ENCODE measurements at places on chromosomes 16 and 17.

DNA sequence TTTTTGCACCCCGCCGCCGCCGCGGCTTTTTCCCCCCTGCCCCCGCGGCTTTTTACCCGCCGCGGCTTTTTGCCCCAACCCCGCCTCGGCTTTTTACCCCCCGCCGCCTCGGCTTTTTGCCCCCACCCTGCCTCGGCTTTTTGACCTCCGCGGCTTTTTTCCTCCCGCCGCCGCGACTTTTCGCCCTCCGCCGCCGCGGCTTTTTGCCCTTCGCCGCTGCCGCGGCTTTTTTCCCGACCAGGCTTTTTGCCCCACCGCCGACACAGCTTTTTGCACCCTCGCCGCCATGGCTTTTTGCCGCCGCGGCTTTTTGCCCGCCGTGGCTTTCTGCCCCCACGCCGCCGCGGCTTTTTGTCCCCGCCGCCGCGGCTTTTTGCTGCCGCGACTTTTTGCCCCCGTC, 137.0 kb upstream of the TP53TG3D start:
- no peak for DNase-seq

GRCh38 chr17:66831383-66832210, 3.3 kb upstream of the CACNG5 start:
- no peak for DNase-seq

- no peak for DNase-seq
These were observed 224.2 kb downstream of the C16orf95 start for GRCh38 chr16:87092958-87093357.

DNA sequence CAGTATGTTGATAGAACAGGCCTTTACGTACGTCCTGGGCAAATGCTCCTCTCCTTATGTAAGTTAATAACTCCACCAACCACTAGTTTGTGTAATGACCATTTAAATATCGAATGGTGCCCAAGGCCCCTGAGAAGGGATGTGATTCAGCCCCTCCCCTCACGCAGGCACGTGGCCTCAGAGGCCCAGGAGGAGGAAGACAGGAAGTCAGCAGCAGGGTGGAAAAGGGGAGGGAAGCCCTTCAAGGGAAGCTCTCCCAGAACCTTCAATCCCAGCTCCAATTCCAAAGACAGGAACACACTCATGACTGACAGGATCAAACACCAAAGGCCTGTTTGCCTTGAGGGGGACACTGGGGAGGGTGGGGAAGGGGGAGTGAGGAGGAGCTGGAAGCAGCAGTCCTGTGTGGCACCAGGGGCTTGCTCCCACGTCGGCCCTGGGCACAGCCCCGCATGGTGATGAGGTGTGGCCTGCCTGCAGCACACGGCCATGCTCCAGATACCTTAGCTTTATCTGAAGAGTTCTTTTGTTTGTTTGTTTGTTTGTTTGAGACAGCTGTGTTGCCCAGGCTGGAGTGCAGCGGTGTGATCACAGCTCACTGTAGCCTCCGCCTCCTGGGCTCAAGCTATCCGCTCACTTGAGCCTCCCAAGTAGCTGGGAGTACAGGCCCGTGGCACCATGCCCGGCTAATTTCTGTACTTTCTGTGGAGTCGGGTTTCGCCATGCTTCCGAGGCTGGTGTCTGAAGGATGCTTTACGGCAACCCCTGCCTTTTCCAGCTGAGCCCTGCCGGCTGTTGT, 105.0 kb downstream of the ZNF778 start:
- no peak for DNase-seq

DNA sequence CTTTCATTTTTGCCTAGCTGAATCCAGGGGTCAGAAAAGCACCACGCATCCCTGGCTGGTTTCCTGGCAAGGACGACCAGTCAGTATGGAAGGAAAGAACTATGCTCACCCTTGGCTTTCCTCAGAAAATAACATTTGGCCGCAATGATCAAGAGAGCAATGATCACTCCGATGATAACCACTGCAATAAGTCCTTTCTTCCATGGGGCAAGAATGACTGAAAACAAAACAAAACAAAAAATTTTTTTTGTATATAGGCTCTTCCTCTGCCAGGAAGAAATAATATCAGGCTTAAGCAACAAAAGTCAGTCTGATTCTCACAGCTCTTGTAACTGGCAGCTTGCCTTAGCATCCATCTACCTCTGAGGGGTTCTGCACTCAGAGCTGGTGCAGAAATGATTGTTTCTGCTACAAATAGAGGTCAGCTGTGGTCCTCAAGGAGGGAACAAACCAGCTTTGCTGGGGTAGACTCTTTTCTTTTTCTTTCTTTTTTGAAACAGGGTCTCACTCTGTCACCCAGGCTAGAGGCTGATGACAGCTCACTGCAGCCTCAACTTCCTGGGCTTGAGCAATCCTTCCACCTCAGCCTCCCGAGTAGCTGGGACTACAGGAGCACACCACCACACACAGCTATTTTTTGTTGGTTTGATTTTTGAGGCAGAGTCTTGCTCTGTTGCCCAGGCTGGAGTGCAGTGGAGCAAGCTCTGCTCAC, 35.7 kb downstream of the PECAM1 start:
- DNase-seq = no peak

- no peak for DNase-seq
These were observed 33.6 kb upstream of the MED13 start for GRCh38 chr17:62098623-62099231.
